Smooth muscle cell of bladder (primary cell): ENCODE measurements at places on chromosomes 3 and 15. TPM values are rescaled to one million over a fixed set of nuclear protein-coding genes. Genes with fewer than 3 reads are reported as not detected.

Gene CCDC54
- total RNA-seq: not detected in 2 replicates

Gene TLR9
- total RNA-seq: under 0.01 TPM in 1 of 2 replicates, not detected in the other

Gene GOLGA8H
- total RNA-seq: under 0.01 and 0.14 TPM in 2 replicates

Gene ESYT3
- total RNA-seq: 0.28 and 0.83 TPM in 2 replicates

Gene KLHL40
- total RNA-seq: not detected in 2 replicates

Gene LRRC3B
- total RNA-seq: under 0.01 TPM in 1 of 2 replicates, not detected in the other

Gene ACKR4
- 1.4 and 2.0 TPM in 2 replicates for total RNA-seq

Gene CFAP91
- 0.14 and 0.18 TPM in 2 replicates for total RNA-seq

Gene EPHA6
- under 0.01 and 0.18 TPM in 2 replicates for total RNA-seq

Gene PPARG
- 16.2 and 18.6 TPM in 2 replicates for total RNA-seq

Gene SYNPR
- not detected in 2 replicates for total RNA-seq

Gene GOLGA8G
- under 0.01 TPM in 1 of 2 replicates, not detected in the other for total RNA-seq

Gene GRIP2
- total RNA-seq: 0.55 and 0.71 TPM in 2 replicates

Gene TMEM212
- total RNA-seq: not detected in 2 replicates

Gene CDC25A
- 1.00 and 1.3 TPM in 2 replicates for total RNA-seq

Gene PLSCR5
- total RNA-seq: not detected in 2 replicates

Gene MYNN
- 23.8 and 23.9 TPM in 2 replicates for total RNA-seq

Gene MST1R
- total RNA-seq: 0.14 and 0.55 TPM in 2 replicates

Gene LRTM1
- not detected in 2 replicates for total RNA-seq

Gene CYP1A2
- total RNA-seq: not detected in 2 replicates

Gene NEIL1
- 5.1 and 6.2 TPM in 2 replicates for total RNA-seq

Gene RAD18
- 4.3 and 4.6 TPM in 2 replicates for total RNA-seq

Gene SOX2
- total RNA-seq: not detected in 2 replicates

Gene CCDC13
- total RNA-seq: 0.74 and 1.1 TPM in 2 replicates

Gene PLA2G4F
- not detected in 2 replicates for total RNA-seq
